GOT3 (cell line): ENCODE measurements at places on chromosomes 11 and 22.

GRCh38 chr11:113960702-113961330 is 14.1 kb upstream of the HTR3A start:
- no peak for DNase-seq

- DNase-seq, result no peak
Observed at GRCh38 chr22:41508770-41509170, 35.5 kb downstream of the POLR3H start.

- no peak for DNase-seq
Observed at GRCh38 chr11:119791047-119791446, 62.0 kb upstream of the NECTIN1 start.

GRCh38 chr11:107040433-107041087 is 22.3 kb upstream of the GUCY1A2 start:
- no peak for DNase-seq

DNA sequence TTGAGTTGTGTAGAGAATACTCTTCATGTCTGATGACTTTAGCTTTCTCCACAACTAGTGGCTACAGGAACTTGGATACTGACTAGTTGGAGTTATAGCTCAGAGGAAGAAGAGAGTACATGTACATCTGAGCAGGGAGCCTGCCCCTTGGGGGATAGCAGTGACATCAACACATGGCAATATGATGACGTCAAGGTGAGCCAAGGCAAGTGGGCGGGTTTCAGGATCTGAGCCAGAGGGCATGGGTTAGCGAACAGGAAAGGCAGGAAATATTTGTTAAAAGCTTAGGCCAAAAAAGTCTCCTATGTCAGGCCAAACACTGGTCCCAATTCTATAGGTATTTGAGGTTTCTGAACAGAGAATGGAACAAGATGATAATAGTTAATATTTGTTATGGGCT is 42.0 kb upstream of the HORMAD2 start:
- DNase-seq, result no peak

- no peak for DNase-seq
Observed at GRCh38 chr11:76218449-76219178, 12.3 kb upstream of the WNT11 start.

GRCh38 chr11:26087120-26087935 is 244.6 kb upstream of the ANO3 start:
- DNase-seq, result no peak

DNA sequence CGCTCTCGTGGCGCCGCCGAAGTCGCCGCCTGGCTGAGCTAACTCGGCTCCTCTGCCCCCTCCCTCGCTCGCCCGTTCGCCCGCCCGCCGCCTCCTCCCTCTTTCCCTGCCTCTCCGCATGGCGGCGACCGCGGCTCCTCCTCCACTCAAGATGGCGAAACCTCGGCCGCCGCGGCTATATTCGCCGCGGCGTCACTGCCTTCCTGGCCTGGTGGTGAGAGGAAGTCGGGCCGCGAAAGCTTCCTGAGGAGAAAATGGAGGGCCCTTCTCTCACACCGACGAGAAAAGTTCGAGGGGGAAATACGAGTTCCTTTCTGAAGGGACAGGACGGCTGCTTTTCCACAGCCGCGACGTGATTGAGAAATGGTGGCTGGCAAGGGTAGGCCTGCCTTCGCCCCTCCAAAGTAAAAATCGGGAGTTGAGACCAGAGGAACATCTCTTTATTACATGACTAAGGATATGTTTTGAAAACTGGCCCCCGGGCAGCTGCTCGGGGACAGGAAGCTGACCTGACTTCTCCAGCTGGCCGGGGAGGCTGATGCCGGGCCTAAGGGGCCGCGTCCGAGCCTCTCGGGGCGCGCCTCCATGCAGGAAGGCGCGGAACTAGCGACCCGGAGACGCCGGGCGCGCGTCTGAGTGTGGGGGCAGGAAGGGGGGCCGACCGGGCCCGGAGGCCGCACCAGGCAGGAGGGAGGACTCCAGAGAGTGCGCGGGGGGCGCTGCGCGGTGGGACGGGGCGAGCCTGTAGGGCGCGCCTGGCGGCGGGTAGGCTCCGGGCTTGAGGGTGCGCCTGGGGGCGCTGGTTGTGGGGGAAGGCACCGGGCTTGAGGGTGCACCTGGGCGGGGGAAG is at the start of gene DDX6:
Gene DDX6, minus strand, starts transcription at position 54 of the 850 bp plus-strand sequence. CDS start 4,913 bp downstream, outside the sequence.
- peak; percentile 31 for DNase-seq

DNA sequence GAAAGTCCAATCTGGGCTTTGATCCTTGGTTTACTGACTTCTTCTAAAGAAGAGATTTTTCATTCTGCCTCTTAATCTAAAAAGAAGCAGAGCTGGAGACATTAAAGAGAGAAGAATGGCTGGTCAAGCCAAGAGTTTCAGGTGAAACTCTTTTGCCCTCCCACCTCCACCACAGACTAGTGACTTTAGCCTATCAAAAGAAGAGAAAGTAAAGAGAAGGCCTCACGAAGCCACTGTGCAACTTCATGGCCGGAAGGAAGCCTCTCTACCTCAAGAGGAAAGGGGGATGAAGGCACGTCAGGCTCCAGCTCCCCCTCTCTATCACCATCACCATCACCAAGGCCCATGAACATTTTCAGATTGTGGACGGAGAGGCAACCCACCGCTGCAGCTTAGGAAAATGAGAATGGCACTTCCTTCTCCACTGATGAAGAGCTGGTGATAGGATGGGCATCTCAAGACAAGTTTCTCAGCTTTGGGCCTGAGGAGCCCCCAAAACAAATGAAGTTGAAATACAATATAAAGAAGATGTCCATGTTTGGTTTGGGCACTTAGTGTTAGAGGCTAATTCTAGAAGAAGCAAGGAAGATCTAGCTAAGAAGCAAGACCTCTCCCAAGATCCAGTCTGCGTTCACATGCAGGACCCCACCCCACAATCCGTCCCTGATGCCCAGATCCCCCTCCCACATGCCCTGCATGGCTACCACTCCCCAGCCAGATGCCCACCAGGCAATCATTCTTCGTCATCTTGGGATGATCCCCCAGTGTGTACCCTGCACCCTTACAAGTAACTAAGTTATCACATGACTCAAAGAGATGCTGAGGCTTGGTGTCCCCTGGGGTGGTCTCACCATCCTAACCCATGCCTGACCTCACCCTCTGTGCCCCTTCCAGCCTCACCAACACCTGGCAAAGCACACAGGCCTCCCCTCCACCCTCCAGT is 52.6 kb downstream of the IGSF9B start:
- DNase-seq, result no peak

DNA sequence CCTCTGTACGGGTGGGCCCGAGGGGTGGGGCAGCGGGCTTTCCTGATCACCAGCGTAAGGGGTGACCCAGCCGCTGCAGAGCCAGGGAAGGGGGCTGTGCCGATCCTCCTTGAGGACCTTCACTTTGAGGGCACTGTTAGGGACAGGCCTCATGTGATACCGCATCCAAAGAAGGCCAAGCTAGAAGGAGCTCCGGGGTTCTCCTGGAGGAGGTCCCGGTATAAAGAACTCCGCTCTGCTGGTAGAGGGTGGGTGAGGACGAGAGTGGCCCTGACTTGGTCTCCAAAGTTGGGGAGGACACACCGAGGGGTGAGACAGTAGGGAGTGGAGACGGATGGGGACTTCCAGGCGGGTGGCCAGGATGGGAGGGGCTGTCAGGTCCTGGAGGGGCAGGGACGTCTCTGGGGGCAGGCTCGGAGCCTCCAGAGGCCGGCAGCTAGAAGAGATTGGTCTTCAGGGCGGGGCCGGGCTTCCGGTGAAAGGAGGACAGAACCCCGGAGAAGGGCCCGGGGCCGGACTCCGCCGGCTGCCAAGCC is 4.6 kb downstream of the PHOX2A start:
- DNase-seq, result no peak

- no peak for DNase-seq
Observed at GRCh38 chr11:89493431-89493830, 2.3 kb upstream of the NOX4 start.

DNA sequence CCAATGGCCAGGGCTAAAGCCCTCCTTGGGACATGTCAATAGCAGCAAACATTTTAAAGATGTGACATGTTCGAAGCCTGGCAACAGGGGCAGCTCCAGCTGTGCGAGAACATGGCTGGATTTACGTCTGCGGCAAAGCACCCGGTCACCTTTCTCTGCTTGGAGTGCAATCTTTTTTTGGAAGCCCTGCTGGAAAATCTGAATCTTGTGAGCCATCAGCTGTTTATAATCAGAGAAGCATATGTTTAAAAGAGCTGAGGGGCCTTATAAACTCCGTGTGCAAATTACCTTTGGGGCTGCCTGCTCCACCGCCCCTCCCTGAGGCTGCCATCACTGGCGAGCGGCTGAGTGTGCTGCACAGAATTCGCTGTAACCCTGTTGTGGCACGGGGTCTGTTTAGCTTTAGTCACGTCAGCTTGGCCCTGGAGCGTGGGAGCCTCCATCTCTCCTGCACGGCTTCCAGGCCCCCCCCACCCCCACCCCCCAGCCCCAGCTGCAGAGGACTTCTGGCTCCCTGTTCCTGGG is 9.0 kb upstream of the KCNQ1OT1 start:
- DNase-seq, result no peak

DNA sequence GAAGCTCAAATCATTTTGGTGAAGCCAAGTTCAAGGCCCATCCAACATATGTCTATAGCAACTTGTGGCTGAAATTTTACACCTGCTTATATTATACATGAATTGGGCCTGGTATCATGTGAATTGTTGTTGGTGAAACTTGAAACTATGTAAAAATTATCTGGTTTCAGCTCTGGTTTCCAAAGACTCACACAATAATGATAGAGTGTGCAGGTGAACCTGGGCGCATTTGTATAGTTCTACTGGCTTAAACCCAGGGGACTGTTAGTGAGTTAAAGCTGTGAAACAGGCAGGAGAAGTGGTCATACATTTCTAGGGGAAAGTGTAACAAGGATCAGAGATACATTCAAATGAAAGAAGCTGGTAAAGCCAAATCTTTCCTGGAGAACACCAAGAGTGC is 627.3 kb downstream of the METTL15 start:
- no peak for DNase-seq

- no peak for DNase-seq
Observed at GRCh38 chr22:19791894-19792293, 31.3 kb downstream of the TBX1 start.

- DNase-seq, result no peak
Observed at GRCh38 chr11:64969209-64969608, 2.7 kb downstream of the MAJIN start.

DNA sequence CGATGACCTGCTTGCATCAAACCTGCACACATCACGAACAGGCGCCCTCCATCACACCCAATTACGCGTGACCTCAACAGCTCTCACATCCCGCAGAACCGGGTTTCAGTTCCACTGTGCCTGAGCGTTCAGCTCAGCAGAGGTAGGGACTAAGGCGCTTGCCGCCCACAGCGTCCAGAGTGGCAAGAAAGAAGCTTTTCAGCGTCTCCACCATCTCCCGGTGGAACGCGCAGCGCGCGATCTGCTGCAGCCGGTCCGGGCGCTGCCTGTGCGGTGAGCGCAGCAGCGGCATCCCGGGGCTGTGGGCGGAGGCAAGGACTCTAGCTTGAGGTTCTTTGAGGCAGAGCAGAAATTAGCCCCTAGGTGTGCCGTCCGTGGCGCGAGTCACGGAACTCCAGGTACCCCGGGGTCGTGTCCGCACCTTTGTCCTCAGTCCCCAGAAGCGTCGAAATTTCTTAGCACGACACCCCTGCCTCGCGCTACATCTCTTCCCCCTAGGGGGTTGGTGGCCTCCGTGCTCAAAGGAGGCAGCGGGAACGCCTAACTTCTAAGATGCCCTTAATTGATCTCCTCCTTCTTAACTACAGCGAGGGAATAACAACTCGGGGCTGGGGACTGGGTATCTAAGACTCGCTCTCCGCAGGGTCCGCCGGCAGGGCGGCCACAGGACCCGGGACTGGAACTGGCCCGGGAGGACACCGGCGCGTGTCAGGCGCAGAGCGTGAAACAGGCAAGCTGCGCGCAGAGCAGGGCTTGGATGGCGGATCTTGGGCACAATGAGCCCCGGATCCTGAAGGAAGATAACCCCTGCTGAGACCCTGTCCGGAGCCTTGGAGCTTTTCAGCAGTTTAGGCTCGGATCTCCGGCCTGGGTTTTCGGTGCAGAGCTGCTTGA is 1.7 kb upstream of the CALCA start:
- DNase-seq, result no peak

- no peak for DNase-seq
Observed at GRCh38 chr11:69145050-69145380, 10.7 kb upstream of the SMIM38 start.

GRCh38 chr22:40567106-40567505 is 69.4 kb downstream of the MRTFA start:
- no peak for DNase-seq

DNA sequence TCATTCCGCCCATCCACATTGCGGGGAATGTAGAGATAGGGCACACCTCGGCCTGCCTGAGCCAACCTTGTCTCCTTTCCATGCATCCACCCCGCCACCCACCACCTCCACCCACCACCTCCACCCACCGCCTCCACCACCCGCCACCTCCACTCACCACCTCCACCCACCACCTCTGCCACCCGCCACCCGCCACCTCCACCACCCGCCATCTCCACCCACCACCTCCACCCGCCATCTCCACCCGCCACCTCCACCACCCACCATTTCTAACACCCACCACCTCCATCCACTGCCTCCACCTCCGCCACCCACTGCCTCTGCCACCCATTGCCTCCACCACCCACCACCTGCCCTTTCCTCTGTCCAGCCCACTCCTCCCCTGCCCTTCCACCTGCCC is 78.4 kb downstream of the IGLL1 start:
- no peak for DNase-seq

GRCh38 chr22:44615602-44616180 is 86.3 kb upstream of the PRR5 start:
- DNase-seq, result no peak

- DNase-seq, result no peak
Observed at GRCh38 chr11:71504531-71504930, 22.5 kb upstream of the KRTAP5-7 start.

DNA sequence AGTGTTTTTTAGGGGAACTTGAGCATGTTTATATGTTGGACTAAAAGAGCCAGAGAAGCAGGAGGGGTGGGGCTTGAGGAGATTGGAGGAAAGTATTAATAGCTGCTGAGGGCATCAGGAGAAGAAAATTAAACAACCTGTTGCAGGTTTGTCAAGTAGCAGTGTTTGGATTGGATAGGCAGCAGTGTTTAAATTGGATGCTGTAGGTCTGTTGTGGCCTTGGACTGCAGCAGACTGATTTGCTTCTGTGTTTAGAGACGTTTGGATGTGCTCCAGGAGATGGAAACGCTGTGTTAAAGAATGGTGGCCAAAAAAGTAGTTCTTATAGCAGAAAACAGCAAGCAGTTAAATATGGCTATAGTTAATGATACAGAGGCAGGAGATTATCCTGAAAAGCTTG is 5.7 kb downstream of the EIF3L start:
- no peak for DNase-seq

DNA sequence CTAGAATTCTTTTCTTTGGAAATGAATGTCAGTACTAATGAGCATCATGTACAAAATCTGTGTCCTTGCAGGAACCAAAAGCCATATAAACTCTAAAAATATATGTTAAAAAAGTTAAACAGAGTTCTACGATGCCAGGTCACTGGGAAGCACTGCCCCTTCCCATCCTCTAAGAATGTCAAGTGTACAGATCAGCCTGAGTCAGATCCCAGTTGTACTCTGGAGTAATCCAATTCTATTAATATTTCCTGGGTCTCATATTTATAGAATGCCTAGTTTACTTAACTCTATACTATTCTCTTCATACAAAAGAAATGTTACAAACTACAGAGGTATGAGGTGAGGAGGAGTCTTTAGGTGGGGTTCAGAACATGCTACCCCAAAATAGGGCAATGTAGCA is 460.1 kb downstream of the DLG2 start:
- DNase-seq, result no peak
